ENCODE measurements at places on chromosomes 16 and 17.

- no peak for DNase-seq
Measured at GRCh38 chr17:75153780-75154194, 525 bp downstream of the JPT1 start.

DNA sequence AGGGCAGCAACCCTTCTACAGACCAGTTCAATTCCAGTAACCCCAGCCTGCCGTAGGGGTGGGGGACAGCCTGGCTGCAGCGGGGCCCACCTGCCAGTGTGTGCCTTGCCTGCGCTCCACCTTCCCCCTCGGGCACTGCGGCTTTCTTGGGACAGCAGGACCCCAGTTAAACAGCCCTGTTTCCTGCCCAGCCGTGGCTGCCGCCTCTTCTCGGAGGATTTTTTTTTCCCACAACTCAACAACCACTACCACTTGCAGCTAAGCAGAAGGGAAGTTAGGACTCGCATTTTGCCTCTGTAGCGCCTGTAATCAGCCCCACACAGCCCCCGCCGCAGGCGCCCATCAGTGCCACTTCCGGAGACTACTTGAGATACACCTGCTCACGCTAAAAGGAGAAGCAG lies 76.1 kb downstream of the RAI1 start:
- DNase-seq: peak; percentile 42

GRCh38 chr17:7867881-7868329 lies 10.1 kb downstream of the CYB5D1 start:
- DNase-seq: peak; percentile 47

GRCh38 chr17:8985054-8985701 lies 19.7 kb upstream of the PIK3R5 start:
- DNase-seq: no peak

DNA sequence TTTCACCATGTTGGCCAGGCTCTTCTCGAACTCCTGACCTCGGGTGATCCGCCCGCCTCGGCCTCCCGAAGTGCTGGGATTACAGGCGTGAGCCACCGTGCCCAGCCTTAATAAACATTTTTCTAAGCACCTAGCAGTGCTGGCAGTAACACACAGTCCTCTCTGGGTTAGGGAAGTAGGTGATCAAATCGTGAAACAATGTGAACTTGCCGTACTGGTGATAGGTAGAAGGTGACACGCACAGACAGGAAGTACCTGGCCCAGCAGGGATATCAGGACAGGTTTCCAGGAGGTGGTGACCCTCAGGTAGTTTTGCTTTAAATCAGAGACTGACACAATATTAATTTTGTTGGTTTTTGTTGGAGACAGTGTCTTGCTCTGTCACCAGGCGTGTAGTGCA lies 4.5 kb downstream of the PLD2 start:
- DNase-seq: no peak

DNA sequence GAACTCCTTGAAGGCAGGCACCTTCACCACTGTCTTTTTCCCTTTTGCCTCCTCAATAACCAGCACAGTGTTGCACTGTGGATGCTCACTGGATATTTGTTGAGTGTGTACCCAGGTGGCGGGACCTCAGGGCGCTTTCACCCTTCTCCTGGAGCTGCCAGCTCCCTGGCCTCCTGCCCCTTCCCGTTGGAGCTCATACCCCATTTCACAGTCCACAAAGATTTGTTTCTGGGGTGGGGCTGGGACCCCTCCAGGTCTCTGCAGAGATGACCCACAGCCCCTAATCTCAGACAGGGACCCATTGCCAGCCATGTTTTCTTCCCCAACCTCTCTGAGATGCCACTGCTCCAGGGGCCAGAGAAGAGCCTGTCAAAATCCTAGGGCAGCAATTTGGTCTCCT lies 12.4 kb downstream of the ALOX12B start:
- DNase-seq: no peak

GRCh38 chr16:79400462-79401149 lies 199.9 kb downstream of the MAF start:
- no peak for DNase-seq

DNA sequence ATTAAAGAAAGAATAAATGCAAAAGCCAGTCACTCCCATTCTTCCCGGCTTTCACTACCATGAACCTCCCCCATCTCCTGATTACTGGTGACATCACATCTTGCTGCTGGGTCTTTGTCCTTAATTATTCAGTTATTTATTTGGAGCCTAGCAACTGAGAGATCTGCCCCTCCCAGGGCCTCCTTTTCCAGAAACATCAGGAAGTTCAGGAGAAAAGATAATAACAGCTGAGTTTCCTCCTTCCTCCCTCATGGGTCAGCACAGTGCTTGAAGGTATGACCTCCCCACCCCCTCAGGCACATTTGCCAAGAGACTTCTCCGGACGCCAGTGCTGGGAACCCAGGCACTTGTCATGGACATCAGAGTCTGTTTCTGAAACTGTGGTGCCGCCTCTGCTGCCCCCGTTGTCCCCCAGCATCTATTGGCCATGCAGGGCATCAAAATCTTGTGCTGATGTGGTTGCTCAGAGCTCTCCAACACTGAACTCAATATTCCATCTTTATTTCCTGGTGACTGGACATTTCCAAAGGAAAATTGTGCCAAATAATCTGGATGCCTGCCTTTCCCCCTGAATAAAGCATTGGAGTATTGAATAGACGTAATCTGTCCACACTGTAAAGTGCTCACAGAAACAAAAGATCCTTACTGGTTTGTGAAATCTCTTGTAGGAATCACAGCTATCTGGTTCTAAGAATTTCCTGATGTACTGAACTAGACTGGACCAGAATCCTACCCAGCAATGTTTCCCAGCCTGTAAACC lies 71.8 kb downstream of the ZNF18 start:
- DNase-seq: no peak

- DNase-seq: peak; percentile 11
Measured at GRCh38 chr17:44004761-44005526, 522 bp downstream of the NAGS start.

- DNase-seq: no peak
Measured at GRCh38 chr16:53404959-53405358, 29.3 kb upstream of the RBL2 start.

GRCh38 chr17:28916302-28916934 lies 13.5 kb upstream of the DHRS13 start:
- DNase-seq: peak; percentile 50

DNA sequence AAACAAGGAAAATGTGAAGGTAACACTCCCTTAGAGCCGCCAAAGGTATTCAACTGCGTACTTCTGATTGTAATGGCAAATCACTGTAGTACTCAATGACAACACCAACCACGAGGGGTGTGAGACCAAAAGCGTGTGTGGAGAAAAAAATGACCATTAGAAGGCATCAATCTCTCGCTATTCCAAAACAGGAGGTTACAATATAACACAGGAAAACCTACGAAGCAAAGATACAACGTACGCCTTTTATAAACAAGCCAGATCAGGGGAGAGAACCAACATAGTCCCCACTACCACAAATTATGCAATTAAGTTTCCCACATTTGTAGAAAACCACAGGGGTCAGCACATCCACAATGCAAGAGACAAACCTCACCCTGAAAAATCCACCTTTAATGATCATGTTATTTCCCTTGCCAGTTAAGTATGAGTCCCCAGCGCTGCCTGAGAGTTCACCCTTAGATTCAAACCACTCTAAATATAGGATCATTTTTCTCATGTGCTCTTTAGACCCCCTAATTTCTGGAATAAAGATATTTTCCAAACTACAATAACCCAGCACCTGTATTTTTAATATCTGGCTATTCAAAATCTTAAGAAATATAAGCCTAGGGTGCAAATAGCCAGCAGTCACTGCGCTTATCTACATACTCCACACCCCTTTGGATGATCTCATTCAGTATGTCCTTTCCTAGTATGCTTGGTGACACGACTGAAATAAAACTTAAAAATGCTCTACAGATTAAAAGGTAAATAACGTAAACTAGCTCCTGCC lies 12.4 kb downstream of the TEX14 start:
- no peak for DNase-seq

GRCh38 chr17:18025241-18025944 lies 13.6 kb downstream of the ATPAF2 start:
- DNase-seq: no peak

DNA sequence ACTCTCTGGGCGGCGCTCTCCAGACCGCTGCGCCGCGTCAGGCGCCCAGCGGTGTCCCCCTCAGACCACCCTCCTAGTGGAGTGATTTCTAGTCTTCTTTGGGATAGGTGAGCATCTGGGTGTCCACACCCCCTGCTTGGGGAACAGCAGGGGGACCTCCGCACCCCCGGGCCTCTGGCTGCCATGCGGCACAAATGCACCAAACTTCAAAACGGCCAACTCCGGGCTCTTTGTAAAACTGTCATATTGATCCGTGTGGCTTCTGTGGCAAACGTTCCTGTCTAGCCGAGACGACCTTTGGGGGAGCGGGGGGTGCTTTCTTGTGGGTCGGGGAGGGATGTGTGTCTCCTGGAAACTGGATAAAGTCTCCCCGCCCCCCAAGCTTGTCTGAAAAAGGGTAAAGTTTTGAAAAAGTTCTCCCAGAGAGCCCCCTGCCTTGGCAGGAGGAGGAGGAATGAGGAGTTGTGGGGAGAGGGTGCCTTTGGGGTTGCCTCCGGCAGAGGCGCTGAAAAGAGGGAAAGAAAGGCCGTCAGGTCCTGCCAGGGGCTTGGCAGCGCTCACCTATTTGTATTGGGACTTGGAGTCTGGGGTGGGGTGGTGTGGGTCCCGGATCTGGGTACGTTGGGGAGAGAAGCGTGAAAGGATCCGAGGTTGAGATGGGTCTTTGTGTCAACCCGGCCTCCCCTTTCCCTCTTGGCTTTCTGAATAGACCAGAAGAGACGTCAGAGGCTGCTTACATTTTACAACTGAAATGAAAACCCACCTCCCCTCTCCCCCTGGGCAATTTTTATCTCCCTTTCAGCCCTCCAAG lies 2.2 kb upstream of the CHD3 start:
- DNase-seq: peak; percentile 42

GRCh38 chr16:84786605-84787262 lies 33.1 kb upstream of the CRISPLD2 start:
- no peak for DNase-seq

GRCh38 chr16:56990407-56991286 lies 1.3 kb downstream of the NLRC5 start:
- DNase-seq: no peak

DNA sequence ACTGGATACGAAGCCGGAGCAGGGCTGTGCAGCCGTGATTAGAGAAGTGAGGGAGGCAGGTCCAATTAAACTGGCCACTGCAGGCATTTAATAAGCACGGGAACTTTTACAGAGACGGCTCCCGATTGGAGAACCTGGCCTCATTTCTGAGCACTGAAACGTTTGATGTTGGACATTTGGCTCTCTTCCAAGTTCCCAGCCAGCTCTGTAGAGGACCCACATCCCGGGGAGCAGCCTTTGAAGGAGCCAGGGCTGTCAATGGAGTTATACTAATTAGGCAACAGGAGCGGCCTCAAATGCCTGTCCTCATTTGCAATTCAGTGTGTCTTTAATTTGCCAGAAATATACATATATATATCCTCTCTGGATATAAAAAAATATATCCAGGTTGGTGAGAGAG lies 499.4 kb upstream of the C16orf82 start:
- no peak for DNase-seq

- DNase-seq: no peak
Measured at GRCh38 chr16:54690710-54691109, 240.0 kb upstream of the IRX5 start.

DNA sequence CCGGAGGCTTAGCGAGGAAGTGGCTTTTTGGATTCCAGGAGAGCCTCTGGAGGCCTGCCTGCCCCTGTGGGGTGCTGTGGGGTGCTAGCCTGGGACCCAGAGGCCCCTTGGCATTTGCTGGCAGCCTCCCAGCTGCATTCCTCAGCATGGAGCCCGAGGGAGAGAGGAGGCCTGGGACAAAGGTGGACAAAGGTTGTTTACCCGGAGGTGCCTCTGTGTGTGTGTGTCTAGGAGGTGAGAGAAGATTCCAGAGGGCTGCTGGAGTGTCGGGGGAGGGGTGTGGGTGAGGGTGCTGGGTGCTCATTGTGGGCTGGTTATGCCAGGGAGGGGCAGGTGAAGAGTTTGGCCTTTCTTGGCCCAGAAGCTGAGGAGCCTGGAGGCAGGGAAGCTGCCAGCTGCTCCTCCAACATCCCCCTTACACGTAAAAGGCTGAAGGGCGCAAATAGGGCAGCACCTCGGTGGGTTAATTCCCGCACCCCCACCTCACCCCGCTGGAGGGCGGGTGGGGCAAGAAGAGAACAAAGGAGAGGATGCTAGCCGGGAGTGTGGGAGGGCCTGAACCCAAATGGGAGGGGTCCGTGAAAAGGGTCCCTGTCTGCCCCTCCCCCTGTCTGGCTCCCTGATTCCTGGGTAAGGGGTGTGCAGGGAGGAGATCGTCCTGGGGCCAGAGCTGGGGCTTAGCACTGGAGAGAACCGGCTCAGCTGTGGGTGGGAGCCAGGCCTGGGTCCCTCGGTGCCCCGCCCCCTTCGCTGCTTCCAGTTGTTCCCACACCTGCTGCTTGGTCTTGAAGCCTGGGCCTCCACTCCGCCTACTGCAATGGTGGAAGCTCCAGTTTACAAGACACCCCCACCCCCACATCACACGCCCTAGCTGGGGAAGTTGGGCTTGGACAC lies 9.9 kb downstream of the HEXIM2 start:
- no peak for DNase-seq

DNA sequence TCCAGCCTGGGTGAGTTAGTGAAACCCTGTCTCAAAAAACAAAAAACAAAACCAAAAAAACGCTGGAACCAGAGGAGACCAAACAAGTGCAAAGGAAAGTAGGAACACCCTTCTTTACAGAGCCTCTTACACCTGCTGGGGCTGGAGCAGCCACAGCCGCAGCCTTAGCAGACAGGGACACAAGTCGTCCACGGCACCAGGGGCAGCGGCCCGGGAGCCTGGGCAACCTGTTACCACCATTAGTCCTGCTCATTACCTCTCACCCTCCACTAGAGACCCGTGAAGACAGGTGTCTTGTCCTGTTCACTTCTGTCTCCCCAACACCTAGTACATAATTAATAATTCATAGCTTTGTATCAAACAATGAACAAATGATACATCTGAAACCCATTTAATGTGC lies 83.6 kb downstream of the C16orf78 start:
- DNase-seq: no peak
